Stimulated activated CD8-positive, alpha-beta memory T cell treated with anti-CD3 and anti-CD28 coated beads, Interleukin-4, amount 100 ng/mL, for 1 hour (primary cell): ENCODE measurements at places on chromosomes 13 and 19.

DNA sequence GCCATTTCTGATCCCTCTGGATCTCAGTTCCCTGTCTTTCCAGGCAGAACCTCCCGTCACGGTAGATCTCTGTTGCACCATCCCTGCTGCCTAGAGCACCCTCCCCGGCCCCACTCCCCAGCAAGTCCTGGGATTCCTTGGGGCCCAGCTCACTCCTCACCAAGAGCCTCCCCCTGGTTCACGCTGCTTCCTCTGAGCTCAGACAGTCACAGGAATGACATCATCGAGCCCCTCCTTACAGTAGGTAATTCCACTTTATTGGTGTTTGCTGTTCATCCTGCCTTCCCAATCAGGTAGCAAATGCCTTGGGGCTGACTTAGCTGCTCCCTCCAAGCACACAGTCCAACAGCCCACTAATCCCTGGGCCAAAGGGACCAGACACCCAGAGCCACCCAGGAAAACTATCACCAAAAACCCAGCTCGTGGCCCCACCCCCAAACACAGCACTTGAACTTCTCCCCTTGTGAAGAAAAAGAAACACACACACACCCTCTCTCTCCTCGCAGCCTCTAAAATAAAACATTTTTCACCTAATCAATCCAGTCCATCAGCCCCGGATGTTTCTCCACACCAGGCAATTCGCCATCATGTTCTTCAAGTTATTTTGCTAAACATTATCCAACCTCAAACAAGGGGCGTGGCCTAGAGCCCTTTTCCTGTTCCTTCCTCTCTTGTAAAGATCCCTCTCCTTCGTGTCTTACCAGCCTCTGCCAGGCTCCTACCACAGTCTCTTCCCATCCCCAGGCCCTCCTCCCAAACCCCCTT is 2.5 kb downstream of the NAPA start:
- no peak for DNase-seq

GRCh38 chr13:49421391-49421790 is 22.5 kb downstream of the CAB39L start:
- no peak for DNase-seq

GRCh38 chr13:49303533-49304252 is 56.0 kb downstream of the CDADC1 start:
- no peak for DNase-seq

DNA sequence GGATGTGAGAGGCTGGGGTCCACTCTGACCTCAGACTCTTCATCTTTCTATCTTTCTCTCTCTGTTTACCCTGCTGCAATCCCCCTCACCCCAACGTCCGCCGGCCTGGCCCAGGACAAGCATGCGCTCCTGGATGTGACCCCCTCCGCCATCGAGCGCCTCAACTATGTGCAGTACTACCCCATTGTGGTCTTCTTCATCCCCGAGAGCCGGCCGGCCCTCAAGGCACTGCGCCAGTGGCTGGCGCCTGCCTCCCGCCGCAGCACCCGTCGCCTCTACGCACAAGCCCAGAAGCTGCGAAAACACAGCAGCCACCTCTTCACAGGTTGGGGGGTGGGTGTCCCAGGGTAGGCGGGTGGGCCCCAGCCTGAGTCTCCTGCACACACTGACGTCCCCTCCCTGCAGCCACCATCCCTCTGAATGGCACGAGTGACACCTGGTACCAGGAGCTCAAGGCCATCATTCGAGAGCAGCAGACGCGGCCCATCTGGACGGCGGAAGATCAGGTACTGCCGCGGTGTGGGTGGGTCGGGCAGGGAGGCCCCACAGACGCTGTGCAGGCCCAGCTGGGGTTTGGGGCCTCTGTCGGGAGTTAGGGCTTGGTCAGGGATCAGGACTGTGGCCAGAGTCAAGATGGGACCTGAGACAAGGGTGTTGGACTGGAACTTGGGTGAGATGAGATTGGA is 15.0 kb downstream of the APBA3 start:
- DNase-seq = no peak
